ENCODE measurements at places on chromosomes 2 and 18. TPM values are rescaled to one million over a fixed set of nuclear protein-coding genes. Genes with fewer than 3 reads are reported as not detected.
A peak's percentile ranks its signal among the peaks of the same experiment; 100 is the strongest.

DNA sequence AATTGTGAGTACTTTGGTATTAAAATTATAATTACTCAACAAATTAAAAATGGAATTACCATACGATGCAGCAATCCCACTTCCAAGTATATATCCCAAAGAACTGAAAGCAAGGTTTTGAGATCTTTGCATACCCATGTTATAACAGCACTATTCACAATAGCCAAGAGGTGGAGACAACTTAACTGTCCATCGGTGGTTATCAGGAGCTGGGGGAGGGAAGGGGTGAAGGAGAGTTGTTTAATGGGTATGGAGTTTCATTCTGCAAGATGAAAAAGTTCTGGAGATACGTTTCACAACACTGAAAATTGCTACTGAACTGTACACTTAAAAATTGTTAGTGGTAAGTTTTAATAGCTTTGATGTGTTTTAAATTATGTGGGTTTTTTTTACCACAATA is 25.7 kb downstream of the RAB10 start:
- H3K4me1 ChIP-seq: peaks cover 9% of the 10 kb centered on the region
- H3K27me3 ChIP-seq: no peaks in the 10 kb centered on the region
- H3K27ac ChIP-seq: no peak overlapping the region
- peaks cover 17% of the 10 kb centered on the region for H3K36me3 ChIP-seq

Gene IL36G
- not detected for total RNA-seq

GRCh38 chr2:34373586-34374233 is 774.6 kb upstream of the FAM98A start:
- H3K4me3 ChIP-seq: no peak overlapping the region
- DNase-seq: no peak
- no peaks in the 10 kb centered on the region for H3K4me1 ChIP-seq

Gene UGT1A5
- total RNA-seq: not detected

- H3K36me3 ChIP-seq: peaks cover 28% of the 10 kb centered on the region
- DNase-seq: no peak
- H3K27me3 ChIP-seq: no peaks in the 10 kb centered on the region
- peak overlapping the region; percentile 84 for H3K27ac ChIP-seq
- peak overlapping the region; percentile 57 for H3K4me3 ChIP-seq
These were observed 34.2 kb upstream of the CAB39 start for GRCh38 chr2:230678451-230678850.

DNA sequence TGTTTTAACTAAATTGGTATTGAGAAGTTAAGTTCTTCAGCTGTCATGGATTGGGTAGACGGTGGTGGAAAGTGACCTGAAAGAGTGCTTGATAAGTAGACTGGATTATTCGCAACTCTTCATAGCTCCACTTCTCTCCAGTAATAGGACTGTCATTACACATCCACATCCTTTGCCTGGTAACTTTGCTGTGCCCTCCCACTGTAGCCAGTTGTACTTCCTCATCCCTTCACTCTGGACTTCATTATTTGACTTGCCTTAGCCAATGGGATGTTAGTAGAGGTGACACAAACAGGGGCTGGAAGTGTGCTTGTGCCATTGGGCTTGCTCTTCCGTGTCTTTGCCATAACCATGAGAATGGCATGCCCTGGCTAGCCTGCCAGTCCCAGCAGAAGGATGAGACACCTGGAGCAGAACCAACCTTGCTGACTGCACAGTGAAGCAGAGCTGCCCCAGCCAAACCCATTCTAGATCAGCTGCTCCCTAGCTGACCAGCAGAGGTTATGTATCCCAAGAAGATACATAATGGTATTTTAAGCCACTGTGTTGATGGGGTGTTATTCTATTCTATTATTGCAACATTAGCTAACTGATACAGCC is 16.9 kb downstream of the QPCT start:
- H3K27me3 ChIP-seq: peaks cover 62% of the 10 kb centered on the region
- DNase-seq: no peak
- no peaks in the 10 kb centered on the region for H3K36me3 ChIP-seq
- H3K27ac ChIP-seq: no peak overlapping the region

DNA sequence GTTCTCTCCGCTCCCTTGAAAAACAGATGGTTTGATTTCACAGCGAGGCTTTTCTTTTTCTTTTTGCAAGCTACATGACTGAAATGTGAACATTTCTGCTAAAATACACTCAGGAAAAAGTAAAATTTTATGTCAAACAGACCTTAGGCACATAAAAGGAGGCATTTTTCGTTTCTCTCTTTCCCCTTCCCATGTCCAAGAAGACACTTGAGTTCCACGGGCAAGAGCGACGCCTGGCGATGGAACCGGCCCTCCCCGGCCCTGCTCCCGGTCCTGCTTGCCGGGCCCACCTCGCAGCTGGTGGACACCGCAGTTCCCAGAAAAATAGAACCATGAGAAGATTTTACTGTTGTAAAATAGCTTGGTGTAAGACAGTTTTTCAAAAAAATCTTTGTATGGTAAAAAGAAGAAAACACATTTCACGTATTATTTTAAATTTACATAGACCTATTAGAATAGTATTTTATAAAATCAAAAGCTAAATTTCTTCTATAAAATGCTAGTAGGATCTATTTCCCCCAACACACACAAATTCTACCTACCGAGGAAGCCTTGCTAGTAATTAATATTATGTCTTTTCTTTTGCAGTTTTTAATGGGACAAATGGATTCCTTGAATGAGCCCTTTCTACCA is 2.3 kb upstream of the ALKAL2 start:
- H3K36me3 ChIP-seq: no peaks in the 10 kb centered on the region
- peaks cover 42% of the 10 kb centered on the region for H3K27me3 ChIP-seq
- H3K27ac ChIP-seq: no peak overlapping the region
- H3K4me3 ChIP-seq: peak overlapping the region; percentile 60

DNA sequence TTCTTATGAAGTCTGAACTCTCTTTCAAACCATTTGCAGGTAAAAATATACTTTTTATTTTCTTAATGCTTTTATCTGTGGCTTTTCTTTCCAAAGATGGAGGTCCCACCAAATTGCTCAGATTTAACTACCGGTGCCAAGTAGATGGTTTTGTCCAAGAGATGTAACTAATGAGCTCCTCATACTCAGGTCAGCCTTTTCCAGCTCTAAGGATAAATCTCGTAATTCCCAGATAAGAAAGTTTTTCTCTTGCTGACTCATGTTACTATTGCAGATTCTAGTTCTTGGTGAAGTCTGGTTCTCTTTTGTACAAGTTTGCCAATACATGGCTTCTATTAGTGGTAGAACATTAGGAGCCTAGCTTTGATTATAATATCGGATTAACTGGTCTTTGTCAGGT is 550.8 kb upstream of the ZNF804A start:
- DNase-seq: no peak
- no peak overlapping the region for H3K27ac ChIP-seq
- H3K4me3 ChIP-seq: no peak overlapping the region
- H3K36me3 ChIP-seq: no peaks in the 10 kb centered on the region
- H3K27me3 ChIP-seq: no peaks in the 10 kb centered on the region

Gene MTERF4
- total RNA-seq: 88.1 TPM

GRCh38 chr2:97840198-97840597 is 126.8 kb downstream of the ZAP70 start:
- no peak overlapping the region for H3K4me3 ChIP-seq
- no peaks in the 10 kb centered on the region for H3K27me3 ChIP-seq
- no peak for DNase-seq
- no peak overlapping the region for H3K27ac ChIP-seq
- peaks cover 2% of the 10 kb centered on the region for H3K4me1 ChIP-seq

Gene TIMM21
- 30.8 TPM for total RNA-seq

- H3K4me1 ChIP-seq: no peaks in the 10 kb centered on the region
- no peak for DNase-seq
- H3K36me3 ChIP-seq: no peaks in the 10 kb centered on the region
These were observed 60.3 kb upstream of the SP3 start for GRCh38 chr2:174025271-174026121.

All from activated naive CD8-positive, alpha-beta T cell treated with anti-CD3 and anti-CD28 coated beads, Interleukin-2, amount 10 ng/mL, durations not matched to agents 7 days and 5 days (primary cell).